Activated CD4-positive, CD25-positive, alpha-beta regulatory T cell treated with anti-CD3 and anti-CD28 coated beads, Interleukin-2, amount 50 U/mL, for 72 hours (primary cell): ENCODE measurements at places on chromosomes 12 and 14.

GRCh38 chr12:62258941-62259630 lies 1.1 kb upstream of the USP15 start:
- DNase-seq = no peak

- DNase-seq = no peak
Measured at GRCh38 chr12:59131462-59131861, 211.2 kb upstream of the LRIG3 start.

DNA sequence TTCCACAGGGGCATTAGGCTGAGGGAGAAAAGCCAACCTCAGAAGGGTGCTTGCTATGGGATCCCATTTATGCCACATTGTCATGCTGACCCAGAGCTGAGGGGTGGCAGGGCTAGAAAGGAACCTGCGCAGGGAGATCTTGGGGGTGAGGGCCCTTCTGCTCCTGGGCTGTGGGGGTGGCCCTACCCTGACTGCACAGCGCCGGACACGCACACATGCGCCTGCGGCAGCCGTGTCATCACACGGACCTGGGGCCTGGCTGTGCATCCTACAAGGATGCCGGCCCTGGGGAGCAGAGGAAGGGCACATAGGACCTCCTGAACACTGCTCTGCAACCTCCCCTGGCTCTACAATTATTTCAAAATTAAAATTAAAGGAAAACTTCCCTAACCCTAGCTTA lies 6.9 kb downstream of the CDCA4 start:
- no peak for DNase-seq

- DNase-seq = no peak
Measured at GRCh38 chr14:44438221-44438620, 68.9 kb downstream of the FSCB start.

DNA sequence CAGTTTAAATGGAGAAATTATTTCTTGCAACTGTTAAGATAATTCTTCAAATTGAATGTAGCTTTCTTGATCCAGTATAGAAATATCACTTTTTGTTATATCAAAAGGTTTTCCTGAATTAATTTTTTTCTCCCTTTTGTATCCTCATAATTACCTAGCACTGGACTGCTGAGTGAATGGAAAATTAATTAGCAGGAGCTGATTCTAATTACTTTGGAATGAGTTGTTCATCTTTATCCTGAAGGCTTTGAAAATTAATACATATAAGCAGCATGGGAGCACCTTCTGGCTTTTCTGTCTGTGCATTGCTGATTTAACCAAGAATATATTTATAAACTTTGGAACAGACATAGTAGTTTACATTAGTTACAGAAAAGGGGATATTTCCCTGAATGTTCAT lies 307.6 kb upstream of the GARIN2 start:
- no peak for DNase-seq
